ENCODE measurements at places on chromosomes 7 and 10.

GRCh38 chr7:94602181-94602580 lies 53.8 kb downstream of the SGCE start:
- no peak for DNase-seq

GRCh38 chr7:117021986-117022385 lies 68.7 kb downstream of the ST7 start:
- DNase-seq, result no peak

DNA sequence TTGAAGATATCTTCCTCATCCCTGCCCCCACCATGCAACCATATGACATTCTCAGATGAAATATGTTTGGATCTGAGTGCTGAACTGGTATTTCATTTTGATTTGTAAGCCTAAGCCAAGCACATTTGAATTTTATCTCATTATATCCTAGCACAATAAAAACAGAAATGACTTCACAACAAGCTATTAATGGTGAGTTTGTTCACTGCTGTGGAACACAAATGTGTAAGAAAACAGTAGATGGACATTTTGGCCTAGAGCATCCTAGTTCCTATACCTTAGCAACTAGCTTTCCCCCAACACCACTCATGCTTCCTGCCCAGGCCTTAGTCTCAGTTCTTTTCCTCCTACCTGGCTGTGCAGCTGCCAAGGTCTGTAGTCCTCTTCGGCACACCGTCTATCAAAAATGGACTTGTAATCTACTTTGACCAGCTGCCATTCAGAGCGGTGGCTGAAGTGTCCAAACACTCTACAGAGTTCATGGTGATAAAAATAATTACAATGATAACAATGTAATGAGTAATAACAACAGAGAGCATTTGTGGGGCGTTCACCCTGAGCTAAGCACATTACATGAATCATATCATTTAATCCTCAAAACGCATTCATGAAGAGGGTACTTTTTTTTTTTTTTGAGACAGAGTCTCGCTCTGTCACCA lies 491.9 kb downstream of the SORCS1 start:
- DNase-seq, result no peak

GRCh38 chr10:106991091-106991490 lies 173.4 kb downstream of the SORCS1 start:
- DNase-seq, result no peak

DNA sequence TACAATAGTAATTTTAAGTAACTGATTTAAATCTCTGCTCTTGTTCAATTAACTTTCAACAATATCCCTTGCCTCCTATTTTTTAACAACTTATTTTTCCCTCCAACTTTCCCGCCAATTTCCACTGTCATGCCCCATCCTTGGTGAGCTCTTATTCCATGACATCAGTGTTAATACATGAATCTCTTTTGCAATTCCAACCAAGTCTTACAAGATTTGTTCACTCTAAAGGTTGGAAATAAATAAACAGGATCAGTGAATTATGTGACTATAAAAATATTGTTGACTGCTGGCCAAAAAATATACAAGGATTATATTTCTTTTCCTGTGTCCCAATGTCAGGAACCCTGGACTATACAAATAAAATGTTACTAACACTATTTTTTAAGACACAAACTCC lies 21.0 kb upstream of the AGMO start:
- no peak for DNase-seq

GRCh38 chr7:83908526-83908925 lies 259.6 kb upstream of the SEMA3E start:
- no peak for DNase-seq

DNA sequence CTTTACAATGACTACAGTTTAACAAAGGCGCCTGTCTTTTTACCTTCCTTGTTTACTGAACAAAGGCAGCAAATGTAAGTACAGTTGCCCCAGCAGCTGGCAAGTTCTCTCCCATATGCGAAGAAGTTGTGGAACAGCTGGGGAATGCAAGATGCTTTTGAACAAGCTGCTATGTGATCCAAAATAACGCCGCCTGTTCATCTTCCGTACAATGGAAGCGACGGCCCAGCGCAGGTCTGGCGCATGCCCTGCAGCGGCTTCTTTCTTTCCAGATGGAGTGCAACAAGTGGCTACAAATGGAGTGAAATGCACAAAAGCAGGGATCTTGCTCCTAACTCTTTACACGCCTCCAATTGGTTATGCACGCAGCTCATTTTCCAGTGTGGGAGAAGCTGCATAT lies 97.0 kb upstream of the SVIL start:
- no peak for DNase-seq

GRCh38 chr10:11146402-11147171 lies 128.9 kb downstream of the CELF2 start:
- DNase-seq, result peak; percentile 3

DNA sequence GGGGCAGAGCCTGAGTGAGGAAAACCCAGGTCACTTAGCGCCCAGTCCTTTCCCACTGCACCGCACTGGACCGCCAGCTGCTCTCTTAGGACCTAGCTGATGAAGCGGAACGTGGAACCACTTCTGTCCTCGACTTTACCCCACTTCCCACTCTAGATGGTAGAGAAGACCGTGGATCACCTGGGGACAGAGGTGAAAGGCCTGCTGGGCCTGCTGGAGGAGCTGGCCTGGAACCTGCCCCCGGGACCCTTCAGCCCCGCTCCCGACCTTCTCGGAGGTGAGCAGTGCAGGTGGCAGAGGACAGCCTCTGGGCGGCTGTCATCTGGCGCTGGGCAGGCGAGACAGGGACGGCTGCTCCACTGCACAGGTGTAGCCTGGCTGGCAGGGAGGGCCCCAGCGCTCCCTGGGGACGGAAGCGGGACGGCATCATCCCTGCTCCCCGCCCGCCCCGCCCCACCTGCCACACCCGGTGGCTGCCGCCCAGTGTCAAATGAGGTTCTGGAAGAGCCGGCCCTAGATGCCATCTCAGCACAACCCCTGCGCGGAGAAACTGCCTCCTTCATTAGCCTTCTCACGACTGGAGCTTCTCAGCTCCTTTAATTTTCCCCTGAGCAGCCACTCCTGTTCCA lies 11.7 kb downstream of the PLAC9 start:
- no peak for DNase-seq

- DNase-seq, result no peak
Measured at GRCh38 chr10:21531164-21531563, 2.9 kb upstream of the MLLT10 start.

GRCh38 chr7:151875942-151876898 lies 695 bp downstream of the PRKAG2 start:
- DNase-seq, result peak; percentile 53

DNA sequence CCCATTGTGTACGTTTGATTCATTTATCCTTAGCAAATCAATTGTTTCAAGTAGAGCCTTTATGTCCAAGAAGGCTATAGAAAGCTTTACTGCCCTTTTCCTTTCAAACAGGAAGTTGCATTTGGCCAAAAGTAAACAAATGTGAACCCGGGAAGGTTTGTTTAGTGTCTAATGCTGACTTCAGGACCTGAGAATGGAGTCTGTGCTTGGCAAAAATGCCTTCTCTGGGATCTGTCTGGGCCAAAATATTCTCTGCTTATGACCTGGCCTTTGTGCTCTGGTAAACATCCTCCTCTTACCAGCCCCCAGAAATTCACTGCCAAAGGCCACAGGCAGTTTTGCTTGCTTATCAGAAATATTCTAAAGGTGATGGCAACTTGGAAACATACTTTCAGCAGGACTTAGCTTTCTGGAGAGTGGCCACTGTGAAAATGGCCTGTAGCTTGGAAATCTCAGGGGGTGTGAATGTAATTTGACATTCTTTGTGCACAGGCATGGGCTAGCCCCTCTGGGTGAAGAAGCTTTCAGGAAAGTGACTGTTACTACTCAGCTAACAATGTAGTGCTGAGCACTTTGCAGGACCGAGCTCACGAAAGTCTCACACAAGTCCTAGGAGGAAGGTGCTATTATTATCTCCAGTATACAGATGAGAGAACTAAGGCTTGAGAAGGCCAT lies 199.5 kb downstream of the PTEN start:
- DNase-seq, result peak; percentile 85

DNA sequence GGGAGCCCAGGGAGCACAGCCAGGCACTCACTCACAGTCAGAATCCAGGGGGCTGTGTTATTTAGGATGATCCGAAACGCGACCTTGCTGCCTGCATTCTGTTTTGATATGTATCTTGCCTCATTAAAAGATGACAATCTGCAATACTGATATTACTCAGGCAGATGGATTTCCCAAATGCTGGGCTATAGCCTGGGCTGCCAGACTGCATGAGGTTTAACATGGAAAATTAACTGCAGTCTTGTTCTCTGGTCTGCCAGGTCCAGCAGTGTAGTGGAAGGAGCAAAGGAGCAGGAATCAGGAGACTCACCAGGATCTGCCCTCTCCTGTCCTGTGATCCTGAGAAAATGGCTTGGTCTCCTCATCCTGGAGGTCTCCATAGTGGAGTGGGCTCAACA lies 258.1 kb downstream of the PAXIP1 start:
- no peak for DNase-seq

GRCh38 chr10:18216482-18216881 lies 76.3 kb downstream of the CACNB2 start:
- DNase-seq, result peak; percentile 61

DNA sequence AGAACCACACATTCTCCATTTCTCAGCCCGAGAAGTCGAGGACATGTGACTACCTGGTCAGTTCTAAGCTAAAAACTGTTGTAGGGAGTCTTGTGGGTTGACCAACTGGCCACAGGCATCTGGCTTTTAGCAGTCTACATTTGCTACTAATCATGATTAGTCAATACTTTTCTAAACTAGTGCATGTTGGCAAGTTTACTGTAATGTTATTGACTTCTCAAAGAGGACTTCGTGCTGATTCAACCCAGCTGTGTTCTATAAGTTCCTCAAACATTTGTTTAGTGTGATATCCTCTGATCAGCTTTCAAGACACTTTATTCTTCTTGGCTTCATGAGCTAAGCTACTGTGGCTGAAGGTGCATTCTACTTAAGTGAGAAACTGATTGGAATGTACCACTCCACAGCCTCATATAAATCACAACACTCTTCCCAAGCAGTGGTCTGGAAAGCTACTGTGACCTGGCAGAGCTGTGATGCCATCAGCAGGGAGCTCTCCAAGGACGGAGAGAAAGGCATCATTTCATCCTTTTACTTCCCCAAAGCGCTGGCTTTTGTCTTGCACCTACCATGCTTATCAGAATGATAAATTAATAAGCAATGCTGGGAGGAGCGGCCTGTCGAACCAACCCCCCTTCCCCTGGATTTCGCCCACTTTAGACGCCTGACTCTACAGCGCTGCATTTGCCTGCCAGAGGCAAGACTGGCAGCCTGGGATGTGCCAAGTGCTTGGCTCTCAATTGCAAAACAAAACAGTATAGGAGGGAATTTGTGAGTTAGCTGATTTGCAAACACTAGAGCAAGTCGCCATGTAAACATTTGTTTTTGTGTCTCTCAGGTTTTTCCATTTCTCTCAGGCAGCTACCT lies 206.7 kb upstream of the PLXNA4 start:
- DNase-seq, result peak; percentile 82

- DNase-seq, result no peak
Measured at GRCh38 chr7:25091176-25091575, 33.9 kb downstream of the CYCS start.

DNA sequence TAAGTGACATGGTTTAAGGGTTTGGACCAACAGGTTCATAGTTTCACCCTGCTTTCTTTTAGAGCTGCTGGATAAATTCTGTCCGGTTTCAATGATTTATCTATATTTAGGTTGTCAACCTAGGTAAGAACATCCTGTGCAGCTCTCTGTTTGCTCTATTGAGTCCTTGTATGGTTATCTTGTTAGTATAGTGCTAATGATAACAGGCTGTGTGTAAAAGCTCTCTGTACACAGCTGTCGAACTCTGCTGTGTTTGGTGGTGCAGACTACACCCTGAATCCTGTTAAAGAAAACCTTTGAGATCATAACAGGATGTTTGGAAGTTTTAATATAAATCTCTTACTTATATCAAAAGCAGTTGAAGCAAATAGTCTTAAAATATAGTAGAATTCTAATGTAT lies 219.2 kb downstream of the SDK1 start:
- DNase-seq, result peak; percentile 3

DNA sequence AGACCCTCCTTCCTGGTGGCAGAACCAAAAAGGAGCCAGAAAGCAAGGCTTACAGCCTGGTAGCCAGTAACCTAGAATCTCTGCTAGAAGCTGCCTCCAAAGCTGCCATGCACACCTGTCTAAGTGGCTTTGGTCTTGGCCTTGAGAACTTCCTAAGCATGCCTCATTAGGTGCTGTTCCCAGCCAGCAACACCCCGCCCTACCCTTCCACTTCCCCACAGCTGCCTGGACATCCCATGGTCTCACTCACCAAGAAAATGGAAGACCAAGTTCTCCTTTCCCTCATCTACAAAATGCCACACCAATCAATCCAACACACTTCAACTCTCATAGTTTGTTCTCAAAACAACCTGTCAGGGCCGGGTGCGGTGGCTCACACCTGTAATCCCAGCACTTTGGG lies 4.2 kb downstream of the PSAP start:
- DNase-seq, result no peak

DNA sequence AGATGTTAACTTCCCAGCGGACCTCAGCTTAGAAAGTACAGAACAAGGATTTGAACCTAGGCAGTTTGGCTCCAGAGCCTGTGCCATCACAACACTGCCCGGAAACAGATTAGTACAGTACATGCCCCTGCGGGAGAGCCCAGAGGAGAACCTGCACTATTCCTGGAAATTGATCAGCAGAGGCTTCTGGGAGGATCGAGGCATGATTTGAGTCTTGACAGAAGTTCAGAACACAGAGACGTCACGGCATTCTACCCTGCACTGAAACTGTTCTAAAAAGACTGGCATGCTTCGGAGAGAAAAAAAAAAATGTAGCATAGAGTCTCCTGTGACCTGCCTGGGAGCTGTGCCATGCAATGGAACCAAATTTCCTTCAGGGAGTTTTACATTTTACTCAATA lies 9.2 kb upstream of the IL6 start:
- no peak for DNase-seq

GRCh38 chr7:30810986-30811385 lies 39.8 kb downstream of the MINDY4 start:
- no peak for DNase-seq

- peak; percentile 31 for DNase-seq
Measured at GRCh38 chr7:112296432-112296831, 89.9 kb downstream of the ZNF277 start.

DNA sequence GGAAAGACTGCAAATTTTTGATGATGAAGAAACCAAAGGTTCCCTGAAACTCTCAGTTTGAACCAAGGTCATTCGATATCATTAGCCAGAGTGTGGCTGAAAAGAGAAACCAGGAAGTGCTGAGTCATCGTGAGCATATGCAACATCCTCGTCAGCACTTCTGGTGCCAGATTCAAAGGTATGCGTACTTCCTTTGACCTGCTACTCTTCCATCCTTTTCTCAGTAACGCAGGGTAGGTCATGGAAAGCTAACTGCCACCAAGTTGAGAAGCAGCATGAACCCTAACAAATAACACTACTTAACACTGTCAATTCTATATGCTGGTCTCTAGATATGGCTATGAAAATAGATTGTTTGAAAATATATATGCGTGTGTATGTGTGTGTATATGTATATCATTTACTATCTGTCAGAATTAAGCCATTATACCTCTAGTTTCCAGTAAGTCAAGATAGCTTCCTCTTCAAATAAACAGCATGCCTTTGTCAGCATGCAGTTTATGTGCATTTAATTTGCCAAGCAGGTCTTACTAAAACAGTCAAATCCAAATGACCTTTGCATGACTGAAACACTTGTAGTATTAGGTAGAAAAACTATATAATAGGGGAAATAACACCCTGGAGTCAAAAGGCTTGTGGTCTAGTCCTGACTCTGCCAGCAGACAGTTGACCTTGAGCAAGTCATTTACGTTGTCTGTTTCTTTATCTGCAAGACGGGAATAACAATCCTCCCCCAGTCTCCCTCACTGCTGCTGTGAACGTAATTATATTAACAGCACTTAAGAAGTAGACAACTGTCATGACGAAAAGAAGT lies 26.4 kb downstream of the CDK6 start:
- peak; percentile 98 for DNase-seq

Data from iris pigment epithelial cell (primary cell).